ENCODE measurements at places on chromosomes 4 and X.

DNA sequence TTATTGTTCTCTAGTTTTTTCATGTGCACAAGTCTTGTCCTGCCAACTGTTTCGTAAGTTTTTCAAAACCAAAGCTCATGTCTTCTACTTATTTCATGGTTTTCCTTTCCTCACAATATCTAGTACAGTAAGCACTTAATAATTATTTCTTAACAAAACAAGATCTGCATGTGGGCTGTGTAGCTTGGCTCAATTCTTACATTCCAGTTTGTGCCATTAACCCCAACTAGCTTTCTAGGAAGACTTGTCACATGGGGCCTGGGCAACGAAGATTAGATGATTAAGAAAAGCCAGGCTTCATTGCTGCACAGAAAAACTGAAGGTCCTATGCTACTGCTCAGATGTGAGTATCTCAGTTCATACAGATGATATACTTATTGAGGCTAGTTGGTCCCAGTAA, 155.3 kb upstream of the TEX13A start:
- DNase-seq, result no peak

DNA sequence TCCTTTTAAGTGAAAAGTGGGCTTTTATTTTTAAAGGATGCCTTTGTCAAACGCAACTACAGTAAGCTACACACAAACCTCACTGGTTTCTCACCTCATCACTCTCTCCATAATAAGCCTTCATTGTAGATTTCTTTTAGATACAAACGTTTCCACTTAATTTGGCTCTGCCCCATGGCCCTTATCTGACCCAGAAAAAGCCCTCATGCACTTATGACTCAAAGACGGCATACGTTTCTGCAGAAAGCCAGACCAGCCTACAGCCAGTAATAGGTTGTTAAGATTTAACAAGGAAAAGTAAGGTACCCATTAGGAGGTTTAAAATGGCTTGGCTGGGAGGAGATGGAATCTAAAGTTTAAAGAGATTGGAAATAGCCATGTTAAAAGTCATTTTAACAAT, 914.6 kb upstream of the INTU start:
- no peak for DNase-seq

DNA sequence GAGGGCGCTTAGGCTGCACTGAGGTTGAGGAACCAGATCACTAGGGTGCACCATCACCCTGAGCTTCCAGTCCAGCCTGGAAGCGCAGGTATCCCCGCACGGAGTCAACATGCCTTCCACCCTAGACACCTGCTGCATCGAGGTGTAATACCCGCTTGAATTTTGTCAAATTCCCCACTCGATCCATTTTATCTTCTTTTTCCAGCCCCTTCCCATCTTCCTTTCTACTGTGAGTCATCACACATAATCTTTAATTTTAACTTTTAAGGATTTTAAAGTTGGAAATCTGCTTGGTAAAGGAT, 821 bp downstream of the PLK4 start:
- DNase-seq, result no peak

GRCh38 chrX:2610246-2611170, 80.6 kb upstream of the CD99 start:
- no peak for DNase-seq

DNA sequence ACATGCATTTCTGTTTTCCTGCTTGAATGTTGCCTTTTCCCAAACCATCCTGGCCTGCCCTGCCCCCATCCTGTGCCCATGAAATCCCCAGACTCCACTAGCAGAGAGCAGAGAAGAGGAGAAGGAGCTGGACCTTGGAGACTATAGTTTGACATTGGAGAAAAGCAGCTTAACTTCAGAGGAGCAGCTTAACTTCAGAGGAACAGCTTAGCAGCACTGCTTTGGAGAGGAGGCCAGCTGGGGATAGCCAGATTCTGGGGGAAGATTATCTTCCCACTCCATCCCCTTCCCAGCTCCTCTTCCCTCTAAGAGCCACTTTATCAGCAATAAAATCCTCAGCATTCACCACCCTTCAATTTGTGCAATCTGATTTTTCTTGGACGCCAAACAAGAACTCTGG, 443.0 kb downstream of the PCDH10 start:
- no peak for DNase-seq

GRCh38 chr4:3317656-3318211, 24.9 kb downstream of the RGS12 start:
- DNase-seq, result no peak

- DNase-seq, result no peak
These were observed 240.5 kb downstream of the MAML3 start for GRCh38 chr4:139913398-139913990.

GRCh38 chr4:833156-833555, 7.2 kb upstream of the CPLX1 start:
- DNase-seq, result peak; percentile 83

DNA sequence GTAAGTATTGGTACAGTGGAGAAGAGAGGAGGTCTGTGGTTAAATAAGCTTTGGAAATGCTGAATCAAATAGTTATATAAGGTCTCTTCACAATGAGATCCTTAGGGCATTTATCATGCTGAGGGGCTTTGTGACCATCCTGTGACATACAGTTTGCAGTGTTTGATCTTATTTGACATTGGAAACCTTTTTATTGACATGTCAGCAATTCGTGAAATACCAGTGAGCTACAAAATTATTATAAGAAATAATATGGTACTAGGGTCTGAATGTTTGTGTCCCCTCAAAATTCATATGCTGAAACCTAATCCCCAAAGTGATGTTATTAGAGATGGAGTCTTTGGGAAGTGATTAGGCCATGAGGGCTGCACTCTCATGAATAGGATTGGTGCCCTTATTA, 98.4 kb downstream of the MID1IP1 start:
- no peak for DNase-seq

GRCh38 chr4:55121246-55121645, 4.1 kb downstream of the KDR start:
- DNase-seq, result peak; percentile 42

GRCh38 chr4:106329041-106329618, 12.8 kb downstream of the AIMP1 start:
- peak; percentile 55 for DNase-seq

GRCh38 chrX:54721424-54721823, 76.6 kb downstream of the ITIH6 start:
- no peak for DNase-seq

DNA sequence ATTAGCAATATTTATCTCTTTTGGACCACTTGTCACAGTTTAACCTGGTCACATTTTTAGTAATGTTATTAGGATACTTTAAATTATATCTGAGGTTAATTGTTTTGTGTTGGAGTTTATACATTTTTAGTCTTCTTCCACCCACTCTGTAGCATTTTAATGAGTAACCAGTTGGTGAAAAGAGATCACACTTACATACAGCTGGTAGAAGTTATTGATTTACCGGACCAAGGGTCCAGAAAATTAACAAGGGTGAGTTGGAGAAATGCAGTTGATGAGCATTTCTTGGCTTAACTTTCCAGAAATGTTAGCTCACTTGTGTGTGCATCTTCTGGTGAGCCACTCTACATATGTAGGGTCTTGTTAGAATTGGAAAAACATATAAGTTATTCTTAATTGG, 219.6 kb downstream of the GRXCR1 start:
- no peak for DNase-seq

GRCh38 chr4:152687974-152688599, 8.3 kb upstream of the TMEM154 start:
- DNase-seq, result no peak

DNA sequence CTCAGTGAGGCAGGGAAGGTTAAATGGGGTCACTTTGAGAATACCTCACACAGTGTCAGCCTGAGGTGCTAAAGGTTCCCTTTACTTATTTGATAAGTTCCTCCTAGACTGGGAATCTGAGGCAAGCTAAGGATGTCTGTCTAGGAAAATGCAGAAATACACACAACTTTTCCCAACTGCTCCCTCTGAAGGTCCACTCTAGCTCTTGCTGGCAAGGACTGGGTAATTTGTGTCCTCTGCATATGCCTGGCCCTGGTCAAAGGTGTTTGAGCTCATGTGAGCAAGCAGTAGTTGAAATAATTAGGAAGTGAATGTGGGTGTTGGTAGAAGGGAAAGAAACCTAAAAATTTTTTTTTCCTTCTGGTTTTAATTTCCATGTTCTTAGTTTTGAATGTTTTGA, 21.3 kb downstream of the TXLNG start:
- DNase-seq, result no peak

GRCh38 chrX:106698693-106699092, 27.8 kb upstream of the RNF128 start:
- no peak for DNase-seq

DNA sequence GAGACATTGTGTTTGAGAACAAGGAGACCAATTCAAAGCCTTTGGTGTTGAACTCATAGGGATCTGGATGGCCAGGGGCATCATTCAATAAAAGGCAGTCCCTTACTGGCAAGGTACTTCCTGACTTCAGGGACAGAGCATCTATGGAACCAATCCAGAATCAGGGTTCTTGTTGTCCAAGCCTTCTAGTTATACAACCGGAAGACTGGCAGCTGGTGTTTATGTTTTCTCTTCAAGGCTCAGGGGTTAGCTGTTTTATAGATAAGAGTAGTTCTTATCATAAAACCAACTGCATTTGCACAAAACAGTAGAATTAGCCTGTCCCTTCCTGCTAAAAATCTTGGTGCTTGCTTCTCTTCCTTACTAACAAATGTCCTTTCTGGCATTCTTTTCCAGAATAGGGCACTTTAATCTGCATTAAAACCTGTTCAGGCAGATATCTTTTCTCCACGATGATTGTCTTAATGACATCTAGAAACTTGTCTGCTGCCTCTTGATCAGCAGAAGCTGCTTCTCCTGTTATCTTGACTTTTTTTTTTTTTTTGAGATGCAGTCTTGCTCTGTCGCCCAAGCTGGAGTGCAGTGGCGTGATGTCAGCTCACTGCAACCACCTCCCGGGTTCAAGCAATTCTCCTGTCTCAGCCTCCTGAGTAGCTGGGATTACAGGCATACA, 38.4 kb upstream of the ARHGEF6 start:
- no peak for DNase-seq
